ENCODE measurements at places on chromosomes 4 and X.

GRCh38 chr4:1077711-1078477 is 35.5 kb downstream of the RNF212 start:
- no peak for DNase-seq

- no peak for DNase-seq
Measured at GRCh38 chrX:108641589-108642272, 94.6 kb downstream of the IRS4 start.

DNA sequence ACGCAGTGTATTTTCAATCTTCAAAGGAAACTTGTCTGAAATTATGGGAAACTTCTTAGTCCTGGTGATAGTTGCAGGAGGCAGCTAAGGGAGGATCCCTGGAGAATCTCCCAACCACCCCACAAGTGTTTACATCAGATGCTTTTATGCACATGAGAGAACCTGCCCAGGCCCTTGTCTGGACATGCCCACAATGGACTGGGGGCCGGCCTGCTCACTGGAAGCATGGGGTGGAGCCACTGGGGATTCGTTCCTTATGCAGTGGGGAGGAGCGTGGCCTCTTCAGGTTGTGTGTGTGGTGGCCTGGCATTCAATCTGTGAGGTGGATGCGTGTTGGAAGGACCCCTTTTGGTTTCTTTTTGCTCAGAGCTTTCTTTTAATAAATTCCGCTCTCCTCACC is 398.7 kb upstream of the PPP1R2C start:
- no peak for DNase-seq

DNA sequence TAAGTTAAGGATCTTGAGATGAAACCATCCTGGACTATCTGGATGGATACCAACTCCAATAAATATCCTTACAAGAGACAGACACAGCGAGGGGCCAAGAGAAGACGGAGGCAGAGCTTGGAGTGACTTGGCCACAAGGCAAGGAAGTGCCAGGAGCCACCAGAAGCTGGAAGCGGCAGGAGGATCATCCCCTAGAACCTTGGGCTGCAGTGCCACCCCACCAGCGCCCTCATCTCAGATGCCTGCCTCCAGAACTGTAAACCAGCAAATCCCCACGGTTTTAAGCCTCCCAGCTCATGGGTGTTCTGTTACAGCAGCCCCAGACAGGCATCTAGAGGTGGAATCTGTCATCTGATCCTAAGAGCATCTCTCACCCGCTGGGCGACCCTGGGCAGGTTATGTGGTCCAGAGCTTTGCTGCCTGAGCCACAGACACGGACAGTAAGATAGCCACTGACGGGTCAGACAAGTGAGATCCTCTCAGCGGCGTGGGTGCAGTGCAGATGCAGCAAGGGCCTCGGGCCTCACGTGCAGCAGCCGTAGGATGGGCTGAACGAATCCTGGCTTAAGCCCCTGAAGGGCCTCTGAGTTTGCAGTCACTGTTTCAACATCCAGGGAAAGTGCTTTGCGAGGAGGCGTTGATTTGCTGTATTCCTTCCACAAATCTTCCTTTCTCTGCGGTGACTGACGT is 25.1 kb upstream of the MXD4 start:
- DNase-seq: no peak

- DNase-seq: no peak
Measured at GRCh38 chr4:55925241-55925640, 23.5 kb upstream of the CEP135 start.

GRCh38 chrX:68834371-68835103 is 5.7 kb downstream of the EFNB1 start:
- no peak for DNase-seq

- no peak for DNase-seq
Measured at GRCh38 chr4:71369536-71369935, 30.7 kb downstream of the SLC4A4 start.

DNA sequence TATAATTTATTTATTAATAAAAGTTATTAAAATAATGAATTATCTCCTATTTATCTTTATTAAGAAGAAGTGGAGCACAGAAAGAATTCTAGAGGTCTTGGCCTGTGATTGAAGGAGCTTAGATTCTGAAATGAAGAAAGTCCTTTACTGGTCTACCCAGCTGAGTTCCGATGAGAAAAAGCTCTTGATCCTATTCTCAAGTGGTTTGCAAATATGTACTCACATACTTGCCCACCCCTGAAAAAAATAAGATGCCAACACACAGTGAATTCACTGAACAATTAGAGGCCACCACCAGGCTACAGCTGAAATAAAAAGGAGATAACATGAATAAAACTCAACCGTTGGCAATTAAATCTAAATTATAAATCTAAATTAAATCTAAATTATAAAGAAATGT is 253.4 kb downstream of the MAPK10 start:
- no peak for DNase-seq

DNA sequence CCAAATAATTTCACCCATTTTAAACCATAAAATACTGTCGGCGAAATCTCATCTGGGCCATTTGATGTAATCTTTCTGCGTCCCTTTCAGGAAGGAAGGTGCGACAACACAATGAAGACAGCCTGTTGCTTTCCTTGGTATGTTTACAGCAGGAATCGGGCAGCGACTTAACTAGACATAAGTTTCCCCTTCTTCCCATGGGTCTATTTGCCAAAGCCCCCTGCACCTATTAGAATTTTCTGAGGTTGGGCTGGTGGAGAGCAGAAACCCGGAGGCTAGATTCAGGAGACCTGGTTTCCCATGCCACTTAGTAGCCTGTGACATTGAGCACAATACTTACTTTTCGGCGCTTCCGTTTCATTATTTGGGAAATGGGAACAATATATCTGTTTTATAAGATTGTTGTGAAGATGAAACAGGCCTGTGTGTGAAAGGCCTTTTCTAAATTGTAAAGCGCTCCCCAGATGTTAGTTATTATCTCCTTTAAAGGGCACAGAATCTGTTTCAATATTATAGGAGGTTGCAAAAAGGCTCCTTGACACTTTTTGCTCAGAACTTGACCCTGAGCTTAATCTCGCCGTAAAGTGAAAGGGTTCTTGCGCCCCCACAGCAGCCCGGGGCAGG is 552 bp upstream of the AFF1 start:
- DNase-seq: no peak

GRCh38 chr4:176011529-176011928 is 54.1 kb upstream of the WDR17 start:
- no peak for DNase-seq

DNA sequence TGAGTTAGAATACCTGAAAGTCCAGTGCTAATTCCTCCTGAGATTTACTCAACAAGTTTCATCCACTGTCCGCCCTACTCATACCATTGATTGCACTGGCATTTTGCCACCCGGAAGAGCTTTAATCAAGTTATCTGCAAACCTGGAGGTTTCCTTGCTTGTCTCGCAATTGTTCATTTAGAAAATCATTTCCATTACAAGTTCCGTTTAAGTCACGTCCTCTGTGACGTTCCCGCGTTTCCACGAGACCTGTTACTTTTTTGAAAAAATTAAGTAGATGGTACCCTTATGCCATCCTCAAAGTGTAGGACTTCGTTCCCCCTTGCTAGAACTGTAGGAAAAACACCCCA is 761 bp upstream of the FRYL start:
- DNase-seq: no peak

DNA sequence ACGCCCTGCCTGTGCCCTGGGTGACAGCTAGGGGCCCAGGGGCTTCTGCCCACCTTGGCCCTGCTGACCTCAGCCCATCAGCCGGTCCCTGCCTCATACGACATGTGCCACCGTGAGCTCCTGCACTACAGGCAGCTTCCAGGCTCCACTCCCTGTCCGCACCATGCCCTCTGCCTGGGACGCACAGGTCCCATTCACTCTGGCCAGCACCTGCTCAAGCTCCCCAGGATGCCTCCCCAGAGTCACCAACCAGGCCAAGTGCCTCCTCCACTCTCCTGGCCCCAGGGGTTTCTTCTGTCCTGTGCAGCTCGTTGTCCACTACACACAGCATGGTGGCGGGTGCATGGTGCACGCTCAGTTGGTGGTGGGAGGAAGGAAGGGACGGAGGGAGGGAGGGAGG is 20.2 kb upstream of the MRFAP1 start:
- no peak for DNase-seq

- DNase-seq: no peak
Measured at GRCh38 chr4:142886566-142886965, 40.5 kb upstream of the INPP4B start.

DNA sequence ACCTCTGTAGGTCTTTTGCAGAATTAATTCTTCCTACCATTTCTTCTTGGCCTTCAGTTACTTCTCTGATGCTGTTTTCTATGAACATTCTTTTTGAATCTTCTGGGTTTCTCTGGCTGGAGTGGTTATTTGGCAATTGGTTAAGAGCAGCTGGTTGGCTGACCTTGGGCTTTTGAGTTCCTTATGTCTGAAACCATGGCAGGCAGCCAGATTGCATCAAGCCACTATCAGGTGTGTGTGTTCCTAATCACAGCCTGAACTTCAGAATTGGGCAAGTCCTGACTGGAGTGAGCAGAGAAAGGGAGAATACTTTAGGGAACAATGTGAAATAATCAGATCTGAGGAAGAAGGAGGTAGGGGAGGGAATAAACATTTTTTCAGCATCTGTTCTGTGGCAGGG is 90.2 kb downstream of the ARHGAP10 start:
- no peak for DNase-seq

- no peak for DNase-seq
Measured at GRCh38 chrX:46029777-46030176, 515.4 kb downstream of the ZNF674 start.

DNA sequence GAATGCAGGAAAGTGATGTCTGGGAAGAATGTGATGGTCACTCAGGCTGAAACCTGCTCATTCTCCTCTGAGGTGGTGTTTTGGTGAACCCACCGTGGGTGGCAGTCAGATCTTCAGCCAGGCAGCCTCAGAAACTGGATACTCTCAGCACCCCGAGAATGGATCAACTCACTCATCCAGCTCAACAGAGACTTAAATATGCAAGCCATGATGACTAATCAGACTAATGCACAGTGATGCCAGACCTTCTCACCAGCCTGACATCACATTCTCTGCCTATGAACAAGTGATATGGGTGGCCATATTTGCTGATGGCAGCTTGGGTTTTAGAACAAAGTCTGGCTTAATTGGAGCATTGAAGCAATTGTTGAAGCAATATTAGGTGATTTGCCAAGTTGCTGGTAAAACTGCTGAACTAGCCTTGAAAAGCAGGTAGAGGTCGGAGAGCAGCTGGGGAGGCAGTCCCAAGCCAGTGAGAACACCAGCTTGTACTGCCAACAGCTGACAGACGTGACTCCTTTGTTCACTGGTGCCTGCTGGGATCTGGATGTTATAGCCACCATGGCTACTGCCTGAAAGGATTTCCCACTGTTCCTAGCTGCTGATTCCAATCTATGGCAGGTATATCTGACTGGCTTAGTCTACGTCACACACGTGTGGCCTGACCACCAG is 608.1 kb downstream of the MID1IP1 start:
- DNase-seq: no peak

DNA sequence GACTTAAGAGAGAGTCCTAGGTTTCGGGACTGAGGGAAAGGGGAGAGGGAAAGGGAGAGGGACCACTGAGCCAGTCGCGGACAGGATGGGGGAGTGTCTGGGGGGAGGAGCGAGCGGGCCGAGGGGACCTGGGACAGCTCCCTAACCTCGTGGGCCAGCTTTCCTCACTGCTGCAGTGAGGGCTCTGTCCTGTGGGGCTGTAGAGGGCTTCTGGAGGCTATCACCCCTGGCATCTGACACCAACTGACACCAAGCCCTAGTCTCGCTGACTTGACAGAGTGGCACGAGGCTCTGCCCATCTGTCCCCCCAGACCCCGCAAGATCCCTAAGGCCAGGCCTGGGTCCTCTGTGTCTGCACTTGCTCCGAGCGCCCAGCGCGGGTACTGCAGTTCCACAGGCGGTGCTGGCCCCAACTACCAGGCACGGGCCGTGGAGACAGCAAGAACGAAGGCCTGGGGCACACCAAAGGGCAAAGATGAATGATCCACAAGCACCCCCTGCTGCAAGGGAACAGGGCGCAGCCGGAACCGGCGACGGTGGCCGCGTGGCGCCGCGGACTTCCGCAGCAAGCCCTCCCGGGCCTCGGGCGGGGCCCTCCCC is 465 bp downstream of the HAUS7 start:
- DNase-seq: no peak

DNA sequence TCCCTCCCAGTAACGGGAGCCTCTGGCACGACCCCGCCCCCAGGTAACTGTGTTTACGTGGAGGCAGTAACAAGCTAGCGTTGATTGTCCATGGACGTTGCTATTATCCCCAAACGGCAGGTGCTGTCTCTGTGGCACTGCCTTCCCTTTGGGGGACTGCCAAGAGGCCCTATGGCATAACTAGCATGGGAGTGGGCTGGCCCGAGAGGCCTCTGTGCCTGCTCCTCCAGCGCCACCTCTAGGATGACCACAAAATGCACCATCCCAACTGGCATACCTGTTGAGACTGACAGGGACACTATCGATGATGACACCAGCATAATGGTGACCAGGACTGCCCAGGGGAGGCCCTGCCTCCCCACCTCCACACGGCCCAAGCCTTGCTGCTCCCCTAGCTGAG is 1.5 kb downstream of the SRPK3 start:
- no peak for DNase-seq

DNA sequence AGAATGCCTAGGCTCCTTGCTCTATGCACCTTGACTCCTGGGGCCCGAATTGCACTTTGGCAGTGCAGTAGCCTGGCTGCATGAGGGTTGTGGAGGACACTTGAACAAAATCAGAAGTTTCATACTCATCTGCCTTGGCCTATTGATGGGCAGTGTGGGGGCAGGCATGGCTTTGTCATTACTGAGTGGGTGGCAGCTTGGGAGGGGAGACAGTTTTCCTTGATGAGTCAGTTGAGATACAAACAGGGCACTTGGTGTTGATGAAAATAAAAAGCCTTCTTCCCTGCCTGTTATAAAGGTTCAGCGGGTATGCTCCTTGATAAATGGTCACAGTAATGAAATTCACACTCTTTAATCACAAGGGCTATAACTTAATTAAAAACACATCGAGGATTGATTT is 126.8 kb upstream of the MAMLD1 start:
- no peak for DNase-seq

- no peak for DNase-seq
Measured at GRCh38 chrX:95055991-95056390, 1382.0 kb downstream of the FAM133A start.

DNA sequence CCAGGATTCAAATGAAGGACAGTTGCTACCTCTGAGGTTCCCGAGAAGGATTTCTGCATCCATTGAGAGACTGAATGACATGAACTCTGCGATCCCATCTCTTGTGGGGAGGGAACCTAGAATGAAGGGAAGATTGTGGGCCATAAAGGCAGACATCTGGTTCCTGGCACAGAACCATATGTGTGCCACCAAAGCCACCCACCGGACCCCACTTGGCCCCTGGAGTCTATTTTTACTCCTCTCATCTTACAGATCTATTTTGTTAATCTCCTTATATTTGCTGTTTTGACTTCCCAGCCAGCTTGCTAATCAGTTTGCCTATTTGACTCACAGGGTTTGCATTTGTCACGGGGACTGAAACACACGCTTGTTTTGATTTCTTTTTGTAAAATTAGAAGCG is 7.3 kb downstream of the SOD3 start:
- DNase-seq: no peak

All from activated CD8-positive, alpha-beta memory T cell treated with anti-CD3 and anti-CD28 coated beads for 1 hour (primary cell).